ENCODE measurements at places on chromosomes 16 and 17. TPM values are rescaled to one million over a fixed set of nuclear protein-coding genes. Genes with fewer than 3 reads are reported as not detected.

Gene DDX5
- 531 TPM for total RNA-seq

DNA sequence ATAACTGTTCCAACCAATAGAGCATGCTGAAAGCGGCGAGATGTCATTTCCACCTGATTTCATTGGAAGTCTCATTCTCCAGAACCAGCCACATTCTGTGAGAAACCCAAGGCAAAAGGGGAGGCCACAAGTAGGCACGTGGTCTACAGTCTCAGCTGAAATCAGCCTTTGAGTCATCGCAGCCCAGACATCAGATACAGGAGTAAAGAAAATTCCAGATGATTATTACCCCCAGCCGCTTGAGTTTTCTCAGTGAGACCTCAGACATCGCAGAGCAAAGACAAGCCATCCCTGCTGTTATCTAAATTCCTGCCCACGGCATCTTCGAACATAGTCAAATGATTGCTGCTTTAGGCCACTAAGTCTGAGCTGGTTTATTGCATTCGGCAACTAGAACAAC is 23.1 kb downstream of the STAT3 start:
- no peak overlapping the region for H3K27ac ChIP-seq
- no peak overlapping the region for H3K4me3 ChIP-seq
- peaks cover 17% of the 10 kb centered on the region for H3K4me1 ChIP-seq
- H3K36me3 ChIP-seq: no peaks in the 10 kb centered on the region

Gene PTX4
- total RNA-seq: not detected

GRCh38 chr16:11049396-11050059 is 105.2 kb downstream of the CLEC16A start:
- DNase-seq: no peak
- H3K4me1 ChIP-seq: peaks cover 4% of the 10 kb centered on the region
- H3K27me3 ChIP-seq: no peaks in the 10 kb centered on the region
- no peak overlapping the region for H3K4me3 ChIP-seq
- H3K27ac ChIP-seq: no peak overlapping the region

Gene AHSP
- total RNA-seq: not detected

GRCh38 chr17:49742166-49742638 is 21.7 kb downstream of the FAM117A start:
- H3K27me3 ChIP-seq: no peaks in the 10 kb centered on the region
- H3K36me3 ChIP-seq: no peaks in the 10 kb centered on the region
- H3K4me3 ChIP-seq: no peak overlapping the region
- peaks cover 27% of the 10 kb centered on the region for H3K4me1 ChIP-seq

Gene GDPD1
- total RNA-seq: 1.3 TPM

Gene CFAP97D1
- not detected for total RNA-seq

Gene SLC5A11
- not detected for total RNA-seq

All from ovary (tissue), 10 donors.